GM10248 (cell line): ENCODE measurements at places on chromosomes 11 and 22.

DNA sequence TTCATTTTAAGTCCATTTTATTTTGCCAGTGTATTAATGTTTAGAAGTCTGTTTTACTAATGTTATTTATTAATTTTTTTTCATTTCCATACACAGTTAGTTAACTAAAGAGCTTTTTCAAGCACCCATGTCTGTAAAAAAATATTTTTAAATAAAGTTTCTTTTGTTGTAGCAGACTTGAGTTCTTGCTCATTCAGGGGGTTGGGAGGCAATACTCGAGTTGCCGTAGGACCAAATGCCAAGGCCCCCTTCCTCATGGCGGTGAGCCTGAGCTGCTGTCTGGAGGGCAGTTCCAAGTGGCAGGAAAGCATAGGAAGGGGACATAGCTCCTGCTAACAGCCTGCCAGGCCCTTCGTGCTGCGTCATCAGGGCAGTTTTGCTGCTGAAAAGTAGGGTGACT, 9.0 kb downstream of the MCAM start:
- DNase-seq = no peak

DNA sequence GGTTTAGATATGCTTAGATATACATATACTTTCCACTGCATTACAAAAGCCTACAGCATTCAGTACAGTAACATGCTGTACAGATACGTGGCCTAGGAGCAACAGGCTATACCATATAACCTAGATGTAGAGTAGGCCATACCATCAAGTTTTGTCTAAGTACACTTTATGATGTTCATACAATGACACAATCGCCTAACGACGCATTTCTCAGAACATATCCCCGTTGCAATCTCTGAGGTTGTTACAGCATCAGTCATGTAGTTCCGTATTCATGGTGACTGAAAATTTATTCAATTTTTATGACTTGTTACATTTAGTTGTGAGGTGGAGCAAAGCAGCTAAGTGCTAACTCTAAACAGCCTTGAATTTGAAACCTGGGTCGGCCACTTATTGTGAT, 6.7 kb downstream of the ZBTB44 start:
- no peak for DNase-seq

DNA sequence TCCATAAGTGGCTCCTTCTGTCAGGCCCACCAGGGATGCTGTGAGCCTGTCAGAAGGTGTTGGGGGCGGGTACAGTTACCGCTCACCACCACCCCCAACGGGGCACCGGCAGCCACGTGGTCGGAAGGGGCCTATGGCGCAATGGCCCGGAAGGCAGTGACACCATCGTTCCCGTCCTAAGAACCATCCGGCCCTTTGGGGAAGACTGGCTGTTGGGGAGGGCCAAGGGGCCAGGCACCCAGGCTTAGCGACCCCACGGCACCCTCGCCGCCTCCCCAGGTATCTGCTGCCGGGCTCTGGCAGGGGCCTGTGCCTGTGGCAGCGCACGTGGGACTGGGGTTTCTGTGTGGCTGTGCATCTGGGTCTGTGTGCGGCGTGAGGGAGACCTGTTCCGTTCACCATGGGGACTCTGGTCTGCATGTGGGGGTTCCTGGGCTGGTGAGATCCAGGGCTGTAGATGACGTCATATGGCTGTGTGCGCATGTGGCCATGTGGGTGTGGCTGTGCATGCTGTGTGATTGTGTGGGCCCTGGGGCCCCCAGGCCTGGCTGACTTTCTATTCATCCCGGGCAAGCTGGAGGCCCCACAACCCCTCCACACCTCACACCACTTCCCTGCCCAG, 717 bp downstream of the OSM start:
- peak; percentile 87 for DNase-seq

GRCh38 chr22:49574881-49575702, 252.6 kb downstream of the BRD1 start:
- DNase-seq = no peak

DNA sequence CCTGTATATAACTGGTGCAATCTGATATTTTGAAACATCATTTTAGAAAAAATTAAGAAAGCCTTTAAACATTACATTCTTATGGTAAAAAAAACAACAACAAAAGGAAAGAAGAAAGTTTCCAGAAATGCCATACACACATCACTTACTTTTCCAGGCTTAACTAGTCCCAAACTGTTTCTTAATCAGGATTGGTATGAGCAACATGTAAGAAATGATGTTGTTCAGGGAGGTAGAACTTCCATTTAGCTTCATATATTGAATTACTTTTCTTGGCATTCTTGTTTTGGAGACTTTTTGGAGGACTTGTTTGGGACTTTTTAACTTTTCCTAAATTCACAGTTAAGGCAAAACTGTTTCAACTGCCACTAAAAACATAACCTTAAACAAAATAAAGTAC, 791.5 kb downstream of the METTL15 start:
- no peak for DNase-seq

DNA sequence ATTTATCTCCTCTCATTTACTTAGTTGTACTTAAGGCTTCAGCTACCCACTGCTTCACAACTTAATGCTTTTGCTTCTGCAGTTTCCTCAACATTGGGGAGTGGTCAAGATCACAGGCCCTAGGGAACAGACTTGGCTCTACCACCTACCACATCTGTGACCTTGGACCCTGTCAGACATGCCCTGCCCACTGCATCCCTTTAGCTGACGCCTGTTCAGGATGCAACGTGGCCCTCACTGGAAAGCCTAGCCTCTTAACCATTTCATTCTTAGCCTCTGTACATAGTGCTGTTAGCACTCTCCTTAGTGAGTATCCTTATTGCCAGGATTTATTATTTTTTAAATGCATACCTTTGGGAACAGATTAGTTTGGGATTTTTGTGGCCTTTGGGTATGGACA, 34.4 kb downstream of the TNRC6B start:
- DNase-seq = no peak

DNA sequence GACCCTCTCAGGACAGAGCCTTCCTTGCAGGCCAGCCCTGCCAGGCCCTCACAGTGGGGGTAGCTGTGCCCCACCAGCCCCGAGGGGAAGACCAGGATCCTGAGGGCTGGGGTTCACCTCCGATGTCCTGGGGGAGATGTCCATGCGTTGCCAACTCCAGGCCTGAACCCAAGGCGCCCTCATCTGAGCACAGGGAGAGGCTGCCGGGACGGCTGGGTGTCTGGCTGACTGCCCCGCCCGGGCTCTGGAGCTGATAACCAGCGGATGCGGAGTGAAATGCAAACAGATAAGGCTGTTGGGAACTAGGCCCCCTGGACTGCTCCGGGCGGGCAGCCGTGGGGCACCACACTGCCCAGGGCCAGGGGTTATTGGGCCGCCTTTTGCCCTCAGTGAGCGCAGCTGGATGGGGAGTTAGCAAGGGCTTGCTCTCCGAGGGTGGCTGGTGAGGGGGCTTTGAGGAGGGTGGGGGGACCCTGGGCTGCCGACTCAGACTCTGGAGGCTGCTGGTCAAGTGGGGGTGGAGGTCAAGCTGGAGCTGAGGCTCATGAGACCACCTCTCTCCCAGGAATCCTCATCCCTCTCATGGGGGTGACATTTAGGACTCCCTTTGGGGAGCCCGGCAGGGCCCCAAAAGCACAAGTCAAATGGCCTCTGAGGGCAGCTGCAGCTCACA, 5.6 kb upstream of the MUC6 start:
- no peak for DNase-seq

- no peak for DNase-seq
These were observed 607.4 kb downstream of the NTM start for GRCh38 chr11:131977854-131978253.

DNA sequence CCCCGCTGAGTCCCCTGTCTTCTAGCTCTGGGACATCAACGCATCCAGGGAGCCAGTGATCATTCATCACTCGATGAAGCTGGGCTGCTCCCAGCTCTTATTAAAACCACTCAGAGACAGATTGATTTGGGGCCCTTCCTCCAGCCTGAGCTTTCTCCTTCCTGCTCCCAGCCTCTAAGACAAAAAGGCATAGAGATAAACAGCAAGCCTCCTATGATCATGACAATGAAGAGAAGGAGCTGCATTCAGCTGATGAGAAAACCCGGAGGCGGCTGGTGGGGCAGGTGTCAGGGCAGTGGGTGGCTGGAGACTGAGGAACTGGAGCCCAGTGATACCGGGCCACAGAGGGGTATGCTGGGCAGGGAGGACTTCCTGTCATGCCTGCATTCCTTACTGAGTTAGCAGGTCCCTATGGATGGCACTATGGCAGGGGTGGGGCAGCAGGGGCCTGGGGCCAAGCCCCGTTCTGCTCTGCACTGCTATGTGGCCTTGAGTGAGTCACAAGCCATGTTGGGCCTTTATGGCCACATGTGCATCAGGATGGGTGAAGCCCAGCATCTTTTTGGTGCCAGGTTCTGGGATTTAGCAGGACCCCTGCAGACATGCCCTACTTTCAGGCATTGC, 20.2 kb downstream of the PVALB start:
- no peak for DNase-seq

DNA sequence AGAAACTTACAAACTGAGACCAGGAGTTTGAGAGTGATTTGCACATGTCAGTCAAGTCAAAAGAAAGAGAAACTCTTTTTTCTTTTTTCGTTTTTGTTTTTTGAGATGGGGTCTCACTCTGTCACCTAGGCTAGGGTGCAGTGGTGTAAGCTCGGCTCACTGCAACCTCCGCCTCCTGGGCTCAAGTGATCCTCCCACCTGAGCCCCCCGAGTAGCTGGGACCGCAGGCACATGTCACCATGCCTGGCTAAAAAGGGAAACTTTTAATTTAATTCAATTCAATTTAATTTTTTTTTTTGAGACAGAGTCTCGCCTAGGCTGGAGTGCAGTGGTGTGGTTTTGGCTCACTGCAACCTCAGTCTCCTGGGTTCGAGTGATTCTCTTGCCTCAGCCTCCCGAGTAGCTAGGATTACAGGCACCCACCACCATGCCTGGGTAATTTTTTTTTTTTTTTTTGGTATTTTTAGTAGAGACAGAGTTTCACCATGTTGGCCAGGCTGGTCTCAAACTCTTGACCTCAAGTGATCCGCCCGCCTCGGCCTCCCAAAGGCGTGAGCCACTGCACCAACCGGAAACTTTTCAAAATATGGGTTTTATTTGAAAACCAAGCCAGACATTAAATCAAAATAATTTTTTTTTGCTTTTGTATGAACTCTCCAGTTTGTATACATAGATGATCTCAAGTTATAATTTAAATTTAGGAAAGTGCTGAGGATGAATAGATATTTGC, 9.9 kb downstream of the UCP3 start:
- no peak for DNase-seq

GRCh38 chr11:1619449-1619848, 2.5 kb downstream of the KRTAP5-4 start:
- DNase-seq = no peak

GRCh38 chr11:31106326-31106725, 263.2 kb downstream of the DCDC1 start:
- no peak for DNase-seq

GRCh38 chr11:1226226-1226985, 3.5 kb downstream of the MUC5B start:
- no peak for DNase-seq

DNA sequence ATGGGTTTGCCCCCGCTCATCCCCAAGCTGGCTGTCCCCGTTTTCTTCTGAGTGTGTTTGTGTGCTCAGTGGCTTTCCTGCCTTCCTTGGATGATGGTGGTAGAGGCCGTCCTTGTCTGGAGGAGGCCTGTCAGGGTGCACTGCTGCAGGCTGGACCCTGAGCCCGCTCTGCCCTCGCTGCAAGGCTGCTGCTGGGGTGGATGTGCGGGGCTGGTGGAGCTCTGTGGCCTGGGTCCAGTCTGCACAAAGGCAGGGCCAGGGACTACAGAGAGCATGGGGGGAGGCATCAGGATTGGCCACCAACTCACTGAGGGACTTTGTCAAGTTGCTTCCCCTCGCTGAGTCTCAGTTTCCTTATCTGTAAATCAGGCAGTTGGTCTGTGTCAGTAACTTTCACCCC, 275.0 kb downstream of the KIRREL3 start:
- DNase-seq = no peak

DNA sequence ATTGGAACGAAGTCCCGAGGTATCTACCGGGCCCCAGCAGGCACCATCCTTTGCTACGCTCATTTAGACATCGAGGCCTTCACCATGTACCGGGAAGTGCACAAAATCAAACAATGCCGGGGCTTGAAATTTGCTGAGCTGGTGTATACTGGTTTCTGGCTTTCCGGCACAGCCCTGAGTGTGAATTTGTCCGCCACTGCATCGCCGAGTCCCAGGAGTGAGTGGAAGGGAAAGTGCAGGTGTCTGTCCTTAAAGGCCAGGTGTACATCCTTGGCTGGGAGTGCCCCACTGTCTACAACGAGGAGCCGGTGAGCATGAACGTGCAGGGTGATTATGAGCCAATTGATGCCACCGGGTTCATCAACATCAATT, 158.8 kb upstream of the GUCY1A2 start:
- no peak for DNase-seq

DNA sequence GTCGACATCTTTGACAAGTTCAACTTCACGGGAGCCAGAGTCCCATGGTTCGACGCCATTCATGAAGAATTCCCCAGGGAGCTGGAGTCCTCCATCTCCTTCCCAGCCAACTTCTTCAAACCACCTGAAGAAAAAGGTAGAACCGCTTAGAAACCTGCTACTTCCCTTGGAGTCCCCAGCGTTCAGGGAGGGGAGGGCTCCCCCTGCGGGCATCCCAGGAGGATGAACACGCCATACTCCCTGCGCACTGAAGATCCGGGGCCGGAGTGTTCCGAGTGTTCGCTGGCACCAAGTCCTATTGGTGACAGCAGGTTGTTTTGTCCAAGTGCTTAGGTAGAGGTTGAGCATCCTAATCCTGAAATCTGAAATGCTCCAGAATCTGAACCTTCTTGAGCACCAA, 51.7 kb upstream of the PRODH start:
- peak; percentile 39 for DNase-seq

GRCh38 chr22:48177631-48178030, 1415.2 kb downstream of the TBC1D22A start:
- no peak for DNase-seq

DNA sequence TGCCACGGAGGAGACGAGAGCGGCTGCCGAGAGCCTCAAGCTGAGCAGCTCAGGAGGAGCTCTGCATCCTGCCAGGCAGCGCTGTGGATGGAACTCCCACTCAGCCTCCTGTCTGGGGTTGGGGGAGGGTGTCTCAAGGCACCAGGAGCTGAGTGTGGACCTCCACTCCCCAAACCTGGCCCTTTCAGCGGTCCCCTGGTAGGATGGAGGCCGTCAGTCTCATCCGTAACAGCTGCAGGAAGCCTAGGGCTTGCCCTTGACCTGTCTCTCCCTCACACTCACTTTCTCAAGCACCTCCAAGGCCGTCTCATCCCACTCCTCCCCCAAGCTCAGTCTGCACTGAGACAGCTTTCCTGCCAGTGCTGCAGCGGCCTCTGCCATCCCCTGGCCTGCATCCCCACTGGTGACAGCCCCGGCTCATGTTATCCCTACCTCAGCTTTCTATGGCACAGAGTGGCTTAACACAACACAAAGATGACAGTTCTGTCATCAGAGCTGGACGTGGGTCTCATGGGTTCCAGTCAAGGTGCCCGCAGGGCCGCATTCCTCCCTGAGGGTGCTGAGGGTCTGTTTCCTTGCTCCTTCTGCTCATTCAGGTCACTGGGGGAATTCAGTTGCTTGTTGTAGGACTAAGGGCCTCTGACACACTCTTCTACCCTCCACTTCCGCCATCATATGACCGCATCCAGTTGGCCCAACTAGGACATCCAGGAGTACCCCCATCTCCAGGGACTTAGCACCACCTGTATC, 341.9 kb upstream of the B3GAT1 start:
- DNase-seq = peak; percentile 3

GRCh38 chr11:88100151-88100550, 75.1 kb downstream of the RAB38 start:
- no peak for DNase-seq
